ENCODE measurements at places on chromosomes 1 and 21.

DNA sequence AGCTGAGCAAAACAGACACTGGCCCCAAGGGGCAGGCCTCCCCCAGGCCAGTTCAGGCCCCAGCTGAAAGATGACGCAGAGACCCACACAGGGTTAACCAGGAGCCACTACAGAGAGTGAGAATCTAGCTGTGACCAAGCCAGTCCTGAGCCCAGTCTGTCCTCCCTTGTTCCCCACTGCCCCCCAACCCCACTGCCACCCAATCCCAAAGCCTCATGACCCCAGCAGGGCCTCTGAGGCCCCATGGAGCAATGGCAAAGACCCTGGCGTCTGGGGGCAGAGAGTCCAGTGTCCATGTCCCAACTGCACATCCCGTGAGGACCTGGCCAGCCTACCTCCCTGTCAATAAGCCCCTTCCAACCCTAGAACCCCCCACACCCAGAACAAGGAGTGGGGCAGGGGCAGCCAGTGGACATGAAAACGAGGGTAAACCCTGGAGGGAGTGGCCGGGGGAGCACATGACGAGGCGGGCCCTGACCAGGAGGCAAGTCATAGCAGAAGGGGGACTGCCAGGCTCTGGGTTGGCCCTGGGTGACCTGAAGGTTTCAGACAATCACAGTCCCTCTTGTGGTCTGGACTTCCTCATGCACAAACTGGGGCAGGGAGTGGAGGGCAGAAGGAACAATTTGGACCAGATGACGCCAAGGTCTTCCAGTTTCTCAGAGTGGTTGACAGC lies 100.5 kb downstream of the GLIS1 start:
- no peak for DNase-seq

DNA sequence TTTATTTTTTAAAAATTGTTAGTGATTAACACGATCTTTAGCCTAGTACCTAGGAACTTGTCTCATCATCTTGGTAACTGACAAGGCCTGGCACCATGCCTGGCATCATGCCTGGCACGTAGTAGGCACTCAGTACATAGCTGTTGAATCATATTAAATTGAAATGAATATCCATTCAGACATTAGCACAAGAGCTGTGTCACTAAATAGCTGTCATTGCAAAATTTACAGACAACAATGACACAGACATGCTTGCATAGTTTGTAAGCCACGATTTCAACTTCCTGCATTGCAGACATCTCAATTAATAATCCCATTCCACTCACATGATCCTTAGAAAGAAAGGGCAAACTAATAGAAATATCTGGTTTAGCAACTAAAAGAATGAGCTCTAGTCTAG lies 15.4 kb upstream of the PHACTR4 start:
- no peak for DNase-seq

DNA sequence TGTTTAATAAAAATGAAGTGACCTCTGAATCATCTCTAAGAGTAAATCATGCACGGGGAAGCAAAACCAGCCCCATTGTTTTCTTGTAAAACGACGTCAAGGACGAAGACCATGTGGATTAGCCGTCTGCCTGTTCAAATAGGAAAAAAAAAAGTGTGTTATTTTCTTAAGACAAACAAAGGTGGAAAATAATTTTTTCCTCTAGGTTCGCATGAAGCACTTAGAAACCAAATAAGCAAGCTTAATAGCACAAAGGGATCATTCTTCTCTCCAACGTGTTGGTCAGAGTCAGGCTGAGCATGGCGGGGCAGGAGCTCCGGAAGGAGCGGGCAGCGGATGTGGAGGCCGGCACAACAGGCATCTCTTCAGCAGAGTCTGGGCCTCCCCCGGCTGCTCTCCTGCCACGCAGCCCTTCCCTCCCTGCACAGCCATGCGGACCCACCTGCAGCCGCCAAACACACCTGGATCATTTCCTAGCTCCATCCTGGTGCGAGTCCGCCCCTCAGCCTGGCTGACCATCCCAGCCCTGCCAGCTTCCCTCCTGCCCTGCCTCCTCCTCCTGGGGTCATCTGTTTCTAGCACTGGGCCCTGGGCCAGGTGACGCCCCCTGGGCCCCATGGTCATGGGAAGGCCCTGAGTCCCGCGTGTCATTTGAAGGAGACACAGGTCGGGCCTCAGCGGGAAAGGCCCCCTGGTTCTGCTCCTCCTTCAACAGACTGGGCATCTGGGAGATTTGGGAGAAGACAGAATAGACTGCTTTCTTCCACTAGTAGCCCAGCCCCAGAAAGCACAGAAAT lies 40.2 kb downstream of the MX1 start:
- DNase-seq, result no peak

DNA sequence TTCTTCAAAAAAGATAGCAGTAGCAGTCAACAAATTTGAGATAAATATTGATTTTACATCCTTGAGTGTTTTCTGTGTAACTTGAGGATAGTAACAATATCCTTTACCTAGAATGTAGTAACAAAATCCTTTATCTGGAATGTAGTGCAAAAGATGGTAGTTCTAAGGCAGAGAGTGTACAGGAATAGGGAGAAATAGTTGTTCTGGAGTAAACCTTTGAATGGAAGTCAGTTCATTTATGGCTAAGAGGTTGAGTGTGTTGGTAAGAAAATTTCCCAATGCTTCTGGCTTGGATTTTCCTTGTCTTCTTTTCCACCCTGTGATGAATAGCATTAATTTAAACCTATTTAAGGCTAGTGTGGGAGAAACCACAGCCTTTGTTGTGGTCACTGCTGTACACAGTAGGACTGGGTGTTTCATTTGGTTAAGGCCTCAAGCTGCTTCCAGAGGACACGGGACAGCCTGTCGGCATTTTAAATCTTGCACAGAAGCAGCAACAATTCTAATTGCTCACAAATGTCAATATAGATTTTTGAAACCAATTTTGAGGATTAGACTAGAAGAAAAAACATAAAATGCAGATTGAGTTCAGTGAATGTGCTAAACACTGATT lies 11.3 kb downstream of the NFIA start:
- no peak for DNase-seq

DNA sequence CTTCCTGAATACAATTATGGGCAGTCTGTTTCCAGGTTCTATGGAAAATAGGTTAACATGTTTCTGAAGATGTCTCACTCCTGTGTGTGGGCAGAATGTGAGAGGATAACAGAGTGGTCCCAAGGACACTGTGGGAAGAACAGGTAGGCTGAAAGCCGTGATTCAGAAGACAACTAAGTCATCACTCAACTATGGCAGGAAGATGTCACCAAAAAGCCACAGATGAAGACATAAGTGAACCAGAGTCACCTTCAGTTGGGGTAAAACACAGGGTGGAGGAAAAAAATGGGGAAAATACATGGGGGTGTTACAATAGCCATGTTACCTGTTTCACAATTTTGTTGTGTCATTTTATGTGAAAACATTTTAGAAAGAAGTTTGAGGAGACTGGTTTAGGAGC lies 75.1 kb downstream of the UCHL5 start:
- DNase-seq, result no peak

DNA sequence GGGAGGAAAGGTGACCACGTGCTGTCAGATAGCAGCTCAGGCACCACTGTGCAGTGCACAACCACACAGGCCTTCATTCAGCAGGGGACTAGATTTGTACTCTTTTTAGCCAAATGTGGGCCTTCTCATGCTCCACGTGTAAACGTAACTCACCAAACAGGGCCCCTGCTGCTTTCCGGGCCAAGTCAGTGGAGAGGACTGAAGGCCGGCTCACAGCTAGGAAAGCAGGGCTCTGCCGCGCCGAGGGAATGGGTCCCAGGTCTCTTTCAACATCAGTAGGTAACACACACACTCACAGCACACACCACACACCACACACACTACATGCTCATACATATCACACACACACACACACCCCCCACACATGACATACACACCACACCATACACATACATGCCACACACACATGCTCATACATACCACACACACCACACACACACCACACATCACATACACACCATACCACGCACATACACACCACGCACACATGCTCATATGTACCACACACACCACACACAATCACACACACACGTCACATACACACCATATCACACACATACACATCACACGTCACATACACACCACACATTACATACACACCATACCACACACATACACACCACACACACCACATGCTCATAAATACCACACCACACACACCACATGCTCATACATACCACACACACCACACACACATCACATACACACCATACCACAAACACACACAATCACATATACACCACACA lies 124.0 kb upstream of the ERG start:
- DNase-seq, result no peak

DNA sequence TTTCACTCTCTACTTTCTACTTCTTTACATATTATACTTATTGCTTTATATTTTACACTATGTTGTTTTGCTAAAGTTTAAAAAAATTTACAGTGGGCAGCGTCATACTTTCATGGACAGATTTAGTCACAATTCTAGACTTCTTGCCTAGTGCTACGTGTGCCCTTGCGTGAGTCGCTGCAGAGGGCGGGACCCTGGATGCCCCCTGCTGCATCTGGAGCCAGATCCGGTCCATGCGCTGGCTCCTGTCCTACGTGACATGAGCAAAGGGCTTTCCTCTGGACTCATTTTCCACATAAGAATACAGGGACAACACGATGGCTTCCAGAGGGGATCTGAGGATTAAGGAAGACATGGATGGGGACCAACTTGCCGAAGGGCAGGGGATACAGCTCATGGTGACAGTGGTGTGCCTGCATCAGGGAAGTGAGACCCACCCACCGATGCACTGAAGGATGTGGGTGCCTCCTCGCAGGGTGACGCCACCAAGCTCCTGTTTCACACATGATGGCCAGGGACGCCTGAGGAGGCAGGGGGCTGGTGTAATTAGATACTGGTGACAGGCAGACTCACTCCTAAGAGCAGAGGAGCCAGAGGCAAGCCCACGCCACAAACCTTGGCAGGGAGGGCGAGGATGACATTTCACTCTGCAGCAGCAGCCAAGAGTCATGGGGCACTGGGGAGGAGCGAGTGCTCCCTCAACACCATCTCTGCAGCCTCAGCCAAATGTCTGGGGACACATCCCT lies 86.6 kb downstream of the DMRTB1 start:
- DNase-seq, result no peak

DNA sequence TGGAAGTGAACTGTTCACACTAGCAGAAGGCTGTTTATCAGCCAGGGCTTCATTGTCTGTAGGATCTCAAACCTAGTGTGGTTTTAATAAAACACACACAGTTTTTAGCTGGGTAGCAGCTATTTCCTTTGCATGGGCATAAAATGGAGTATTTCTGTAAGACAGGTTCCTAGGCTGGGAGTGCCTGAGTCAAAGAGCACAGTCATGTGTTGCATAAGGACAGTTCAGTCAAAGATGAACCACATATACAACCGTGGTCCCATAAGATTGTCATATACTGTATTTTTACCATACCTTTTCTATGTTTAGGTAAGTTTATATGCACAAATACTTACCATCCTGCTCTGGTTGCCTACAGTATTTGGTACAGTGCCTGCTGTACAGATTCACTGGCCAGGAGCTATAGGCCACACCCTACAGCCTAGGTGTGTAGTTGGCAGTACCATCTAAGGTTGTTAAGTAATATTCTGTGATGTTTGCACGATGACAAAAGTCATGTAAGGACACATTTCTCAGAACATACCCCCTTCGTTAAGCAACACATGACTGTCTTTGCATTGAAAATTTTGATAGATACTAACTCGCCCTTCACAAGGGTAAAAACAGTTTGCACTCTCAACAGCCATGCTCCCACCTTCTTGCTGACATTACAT lies 17.2 kb downstream of the LGALS8 start:
- DNase-seq, result no peak

GRCh38 chr1:200707116-200707515 lies 31.6 kb upstream of the CAMSAP2 start:
- DNase-seq, result no peak

GRCh38 chr21:39022863-39023693 lies 160.2 kb downstream of the PSMG1 start:
- no peak for DNase-seq

DNA sequence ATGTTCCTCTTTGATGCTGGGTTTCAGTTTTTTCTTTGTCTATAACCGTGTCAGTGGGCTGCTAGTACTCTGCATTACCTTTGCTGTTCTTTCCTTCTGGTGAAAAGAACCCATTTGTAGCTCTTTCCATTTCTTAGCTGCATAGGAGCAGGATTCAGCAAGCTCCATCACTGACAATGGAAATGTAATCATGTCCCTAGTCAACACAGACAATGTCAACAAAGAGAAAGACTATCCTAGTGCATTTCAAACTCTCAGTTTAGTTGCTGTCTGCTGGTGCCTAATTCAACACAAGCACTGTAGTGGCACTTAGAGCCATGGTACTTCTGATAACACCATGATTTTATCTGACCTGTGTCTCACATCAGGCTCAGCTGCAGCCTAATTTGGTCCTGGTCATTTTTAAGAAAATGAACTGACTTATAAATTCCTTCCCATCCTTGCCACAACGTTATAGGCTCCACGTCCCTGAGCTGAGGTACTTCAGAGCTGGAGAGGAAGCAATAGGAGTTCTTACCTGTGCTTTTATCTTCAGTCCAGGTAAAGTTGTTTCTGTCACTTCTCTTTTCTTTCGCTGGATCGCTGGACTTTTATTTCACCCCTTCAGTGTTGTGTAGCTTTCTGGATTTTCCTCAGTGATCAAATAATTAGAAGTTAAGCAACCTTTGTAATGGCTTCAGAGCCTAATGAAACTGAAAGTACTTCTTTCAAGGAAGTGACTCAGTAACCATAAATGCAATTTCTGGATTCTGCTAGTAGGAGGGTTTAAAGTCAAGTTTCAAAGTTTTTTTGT lies at the start of gene GBP3:
GBP3 (minus strand) TSS at position 700 of the 793 bp plus-strand sequence. CDS start 2,145 bp downstream, outside the sequence.
- no peak for DNase-seq

DNA sequence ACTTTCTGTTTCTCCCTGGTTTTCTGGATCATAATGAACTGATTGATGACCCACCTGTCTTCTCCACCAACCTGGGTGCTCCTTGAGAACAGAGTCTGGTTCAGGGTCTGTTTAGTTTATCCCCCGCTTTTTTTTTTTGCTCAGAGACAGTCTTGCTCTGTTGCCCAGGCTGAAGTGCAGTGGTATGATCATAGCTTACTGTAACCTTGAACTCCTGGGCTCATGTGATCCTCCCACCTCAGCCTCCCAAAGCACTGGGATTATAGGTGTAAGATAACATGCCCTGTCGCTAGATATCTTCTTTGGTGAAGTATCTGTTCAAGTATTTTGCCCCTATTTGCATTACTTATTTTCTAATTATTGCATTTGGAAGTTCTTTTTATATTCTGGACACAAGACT lies 30.2 kb upstream of the CITED4 start:
- DNase-seq, result no peak

DNA sequence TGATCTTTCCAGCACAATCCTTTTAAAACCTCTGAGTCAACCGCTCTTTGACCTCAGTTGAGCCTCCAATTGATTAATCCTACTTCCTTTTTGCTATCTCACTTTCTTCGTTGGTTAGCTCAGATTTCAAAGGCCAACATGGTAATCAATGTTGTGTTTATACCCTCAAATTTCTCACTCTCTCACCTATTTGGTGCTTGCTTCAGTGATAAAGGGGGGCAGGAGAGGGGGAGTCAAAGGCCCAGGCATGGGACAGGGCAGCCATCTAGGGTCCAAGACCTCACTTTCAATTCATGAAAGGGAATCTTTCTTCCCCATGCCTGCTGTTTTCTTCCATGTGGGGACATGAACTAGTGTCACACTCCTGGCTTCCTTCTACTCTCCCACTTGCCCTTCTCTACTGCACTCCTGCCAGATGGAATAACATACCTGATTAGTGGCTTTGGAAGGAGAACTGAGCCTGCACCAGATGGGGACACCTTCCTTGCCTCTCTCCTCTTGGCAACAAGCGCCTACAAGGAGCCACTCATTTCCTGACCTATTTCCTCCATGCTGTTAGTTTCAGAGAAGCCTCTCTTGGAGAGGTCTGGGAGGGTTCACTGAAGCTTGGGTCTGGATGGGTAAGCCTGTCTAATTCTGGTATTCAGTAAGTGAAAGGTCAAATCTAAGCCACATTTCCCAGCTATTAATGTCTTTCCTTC lies 73.3 kb upstream of the ARHGAP29 start:
- no peak for DNase-seq

All from stimulated activated CD4-positive, alpha-beta T cell treated with anti-CD3 and anti-CD28 coated beads, Interleukin-4, amount 100 ng/mL, for 48 hours (primary cell).